ENCODE measurements at places on chromosomes 5 and 9.

DNA sequence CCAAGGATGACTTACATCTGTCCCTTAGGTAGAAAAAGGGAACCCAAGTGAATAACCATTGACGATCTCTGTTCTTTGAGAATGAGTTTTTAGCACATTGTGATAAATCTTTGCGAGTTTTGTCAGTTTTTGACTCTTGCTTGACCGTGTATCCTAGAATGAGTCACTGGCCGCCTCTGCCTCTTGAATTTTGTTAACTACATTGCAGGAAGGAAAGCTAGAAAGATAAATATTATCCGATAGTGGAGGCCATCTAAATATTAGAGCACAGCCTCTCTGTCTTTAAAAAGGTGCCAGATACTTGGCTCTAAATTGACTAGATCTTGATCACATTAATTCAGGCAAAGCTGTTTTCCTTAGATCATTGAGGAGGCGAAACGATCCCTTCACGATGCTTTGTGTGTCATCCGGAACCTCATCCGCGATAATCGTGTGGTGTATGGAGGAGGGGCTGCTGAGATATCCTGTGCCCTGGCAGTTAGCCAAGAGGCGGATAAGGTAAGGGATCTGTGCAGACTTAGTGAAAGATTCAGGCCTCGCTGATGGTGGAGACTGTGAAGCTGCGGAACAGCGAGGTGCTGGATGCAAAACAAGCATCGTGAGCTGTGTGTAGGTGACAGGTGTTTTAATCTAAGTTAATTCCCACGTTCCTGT lies 12.2 kb downstream of the CCT5 start:
- DNase-seq, result no peak

GRCh38 chr5:172635038-172635437 lies 6.0 kb upstream of the NEURL1B start:
- no peak for DNase-seq

- DNase-seq, result no peak
Observed at GRCh38 chr5:95973793-95974325, 12.2 kb upstream of the ELL2 start.

- no peak for DNase-seq
Observed at GRCh38 chr5:127428748-127429147, 88.7 kb upstream of the PRRC1 start.

GRCh38 chr5:9452181-9452580 lies 93.7 kb downstream of the SEMA5A start:
- no peak for DNase-seq

- DNase-seq, result no peak
Observed at GRCh38 chr5:127410959-127411358, 106.5 kb upstream of the PRRC1 start.

GRCh38 chr5:149319174-149319573 lies 26.1 kb upstream of the GRPEL2 start:
- DNase-seq, result no peak

DNA sequence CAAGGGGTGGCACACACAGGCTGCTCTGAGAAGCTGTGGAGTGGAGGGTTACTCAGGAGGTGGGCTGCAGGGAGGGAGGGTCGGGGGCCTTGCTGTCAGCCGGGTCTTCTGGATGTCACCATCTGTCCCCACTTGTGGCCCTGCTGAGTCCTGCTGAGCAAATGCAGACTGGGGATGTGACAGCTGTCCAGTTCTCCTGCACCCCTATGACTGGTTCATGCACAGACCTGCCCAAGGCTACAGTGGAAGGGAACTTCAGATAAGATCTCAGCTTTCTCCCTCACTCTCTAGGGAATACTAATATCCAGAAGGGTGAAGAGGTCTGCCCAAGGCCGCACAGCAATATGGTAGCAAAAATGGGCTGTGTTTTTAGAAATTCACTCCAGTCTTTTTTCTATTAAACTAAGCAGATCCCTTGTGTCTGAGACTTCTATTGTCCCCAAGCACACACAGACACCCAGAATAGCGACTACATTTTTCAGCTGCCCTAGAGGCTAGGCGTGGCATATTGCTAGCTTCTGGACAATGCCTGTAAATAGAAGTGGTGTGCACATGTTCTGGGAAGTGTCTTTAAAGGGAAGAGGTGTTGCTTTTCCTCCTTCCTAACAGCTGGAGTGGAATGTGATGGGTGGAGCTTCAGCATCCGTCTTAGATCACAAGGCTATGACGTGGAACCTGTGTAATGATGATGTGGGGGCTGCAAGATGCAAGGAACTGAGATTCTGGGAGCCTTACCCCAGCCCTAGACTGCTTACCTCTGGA lies 51.1 kb upstream of the TBC1D2 start:
- DNase-seq, result no peak

- no peak for DNase-seq
Observed at GRCh38 chr5:37754976-37755375, 84.9 kb downstream of the GDNF start.

DNA sequence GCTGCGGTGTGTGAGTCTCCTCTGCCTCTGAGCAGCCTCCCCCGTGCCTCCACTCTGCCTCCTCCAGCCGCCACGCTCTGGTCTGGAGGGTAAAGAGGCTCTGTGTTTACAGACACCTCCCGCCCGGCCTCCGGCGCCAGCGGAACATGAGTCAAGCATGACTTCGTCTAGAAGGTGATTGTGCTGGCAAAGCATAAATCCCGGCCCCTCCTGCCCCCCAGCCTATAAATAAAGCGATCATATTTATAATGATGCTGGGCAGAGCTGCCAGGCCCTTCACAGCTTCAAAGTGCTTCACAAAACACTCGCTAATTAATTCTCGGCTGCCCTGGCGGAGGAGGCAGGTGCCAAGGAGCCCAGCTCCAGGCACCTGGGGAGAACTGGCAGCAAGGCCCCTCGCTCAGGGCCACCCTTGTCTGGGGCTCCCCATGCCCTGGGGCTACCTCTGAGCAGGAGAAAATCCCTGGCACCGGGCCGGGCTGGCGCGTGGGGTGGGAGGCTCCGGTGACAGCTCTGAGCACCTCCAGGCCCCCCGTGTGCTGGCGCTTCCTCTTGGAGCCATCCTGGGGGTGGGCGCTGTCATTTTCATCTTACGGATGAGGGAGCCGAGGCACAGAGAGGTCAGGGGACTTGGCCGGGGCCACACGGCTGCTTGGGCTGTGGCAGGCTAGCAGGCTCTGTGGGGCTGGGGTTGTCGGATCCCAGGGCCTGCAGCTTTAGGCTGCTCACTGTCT lies 87.8 kb downstream of the RXRA start:
- peak; percentile 94 for DNase-seq

- DNase-seq, result no peak
Observed at GRCh38 chr5:168867241-168867640, 288.1 kb upstream of the PANK3 start.

- no peak for DNase-seq
Observed at GRCh38 chr9:84206801-84207370, 133.7 kb downstream of the SLC28A3 start.

- no peak for DNase-seq
Observed at GRCh38 chr9:33103501-33104281, 27.2 kb upstream of the SMU1 start.

DNA sequence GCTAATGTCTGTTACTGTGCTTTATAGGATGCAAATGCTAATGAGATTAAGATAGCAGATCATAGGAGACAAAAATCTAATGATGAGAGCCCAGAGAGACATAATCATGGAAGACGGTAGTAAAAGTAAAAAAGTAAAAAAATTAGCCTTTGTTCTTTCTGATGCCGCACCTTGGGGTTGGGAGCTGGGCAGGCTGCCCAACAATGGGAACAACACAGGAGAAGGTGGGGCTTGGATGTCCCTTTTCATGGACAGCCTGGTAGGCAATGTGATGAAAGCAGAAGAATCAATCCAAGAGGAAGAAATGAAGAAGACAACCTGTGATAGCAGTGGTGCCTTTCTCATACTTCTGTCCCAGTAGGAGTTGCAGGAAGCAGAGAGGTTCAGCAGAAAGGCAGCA lies 57.2 kb downstream of the RAB14 start:
- DNase-seq, result no peak

DNA sequence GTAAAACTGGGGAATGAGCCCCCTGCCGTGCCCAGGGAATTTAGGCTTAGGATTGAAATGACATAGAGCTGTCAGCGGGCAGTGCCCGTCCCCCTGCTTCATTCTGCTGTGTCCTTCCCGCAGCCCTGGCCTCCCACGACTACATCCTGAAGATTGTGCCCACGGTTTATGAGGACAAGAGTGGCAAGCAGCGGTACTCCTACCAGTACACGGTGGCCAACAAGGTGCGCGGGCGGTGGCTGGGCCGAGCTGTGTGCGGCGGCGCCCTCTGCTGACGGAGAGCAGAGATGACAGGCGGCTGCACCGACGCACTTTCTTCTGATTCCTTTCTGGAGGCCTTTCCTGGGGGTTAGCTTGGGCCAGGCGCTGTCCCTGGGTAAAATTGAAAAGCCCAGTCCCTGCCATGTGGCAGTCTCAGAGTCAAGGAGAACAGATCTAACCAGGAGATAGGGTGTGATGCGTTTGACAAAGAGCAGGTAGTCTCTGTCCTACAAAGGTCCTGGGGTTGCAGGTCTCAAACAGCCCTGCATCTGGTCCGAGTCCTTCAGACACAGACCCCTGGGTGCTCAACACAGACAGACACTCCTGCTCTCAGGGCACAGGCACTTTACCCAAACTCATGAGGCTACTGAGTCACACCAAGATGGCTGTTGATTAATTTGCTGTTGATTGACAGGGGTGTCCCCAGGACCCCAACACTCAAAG lies 26.8 kb upstream of the RPL26L1 start:
- DNase-seq, result peak; percentile 15

DNA sequence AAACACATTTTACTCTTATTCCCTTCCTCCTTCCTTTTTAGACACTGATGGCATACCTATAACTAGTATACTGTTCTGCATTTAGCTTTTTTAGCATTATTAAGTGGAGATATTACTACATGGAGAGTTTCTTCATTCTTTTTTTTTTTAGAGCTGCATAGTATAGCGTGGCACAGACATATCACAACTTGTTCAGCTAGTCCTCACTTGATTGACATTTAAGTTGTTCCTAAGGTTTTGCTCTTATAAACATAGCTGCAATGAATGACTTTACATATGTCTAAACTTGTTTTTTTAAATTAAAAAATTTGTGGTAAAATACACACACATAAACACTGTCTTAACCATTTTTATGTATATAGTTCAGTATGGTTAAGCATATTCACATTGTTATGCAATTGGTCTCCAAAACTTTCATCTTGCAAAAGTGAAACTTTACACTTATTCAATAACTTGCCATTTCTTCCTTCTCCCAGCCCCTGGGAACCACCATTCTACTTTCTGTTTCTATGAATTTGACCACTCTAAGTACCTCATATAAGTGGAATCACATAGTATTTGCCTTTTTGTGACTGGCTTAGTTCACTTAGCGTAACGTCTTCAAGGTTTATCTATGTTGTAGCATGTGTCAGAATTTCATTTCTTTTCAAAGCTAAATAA lies 48.7 kb downstream of the ANKDD1B start:
- no peak for DNase-seq

Measured in DMS79 treated with DMSO at 0.1 percent for 48 hours (cell line).